Testis (tissue), 5 donors: ENCODE measurements at places on chromosomes 1 and 21. TPM values are rescaled to one million over a fixed set of nuclear protein-coding genes. Genes with fewer than 3 reads are reported as not detected.

The CD52 gene
- total RNA-seq = 3.0 TPM

- H3K4me3 ChIP-seq = peak overlapping the region; percentile 17
- H3K4me1 ChIP-seq = no peaks in the 10 kb centered on the region
- H3K27ac ChIP-seq = no peak overlapping the region
- no peaks in the 10 kb centered on the region for H3K36me3 ChIP-seq
- DNase-seq = peak; percentile 70
These were observed 78.9 kb downstream of the CD247 start for GRCh38 chr1:167439301-167439988.

DNA sequence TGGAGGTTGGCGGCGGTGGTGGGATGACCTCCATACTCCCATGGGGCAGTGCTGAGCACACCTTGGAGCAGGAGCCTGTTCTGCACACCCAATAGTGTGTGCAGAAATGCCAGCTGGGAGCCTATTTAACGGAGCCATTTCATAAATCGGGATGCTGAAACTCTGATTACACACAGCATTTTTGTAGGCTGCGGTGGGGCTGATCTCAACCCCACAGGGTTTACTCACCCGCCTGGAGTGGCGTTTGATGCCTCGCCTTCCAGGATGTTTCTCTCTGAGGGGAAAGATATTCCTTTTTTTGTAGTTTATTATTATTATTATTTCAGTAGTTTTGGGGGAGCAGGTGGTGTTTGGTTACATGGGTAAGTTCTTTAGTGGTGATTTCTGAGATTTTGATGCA is 82.6 kb upstream of the WDR26 start:
- H3K36me3 ChIP-seq = no peaks in the 10 kb centered on the region
- DNase-seq = no peak
- H3K27me3 ChIP-seq = no peaks in the 10 kb centered on the region
- no peak overlapping the region for H3K4me3 ChIP-seq

DNA sequence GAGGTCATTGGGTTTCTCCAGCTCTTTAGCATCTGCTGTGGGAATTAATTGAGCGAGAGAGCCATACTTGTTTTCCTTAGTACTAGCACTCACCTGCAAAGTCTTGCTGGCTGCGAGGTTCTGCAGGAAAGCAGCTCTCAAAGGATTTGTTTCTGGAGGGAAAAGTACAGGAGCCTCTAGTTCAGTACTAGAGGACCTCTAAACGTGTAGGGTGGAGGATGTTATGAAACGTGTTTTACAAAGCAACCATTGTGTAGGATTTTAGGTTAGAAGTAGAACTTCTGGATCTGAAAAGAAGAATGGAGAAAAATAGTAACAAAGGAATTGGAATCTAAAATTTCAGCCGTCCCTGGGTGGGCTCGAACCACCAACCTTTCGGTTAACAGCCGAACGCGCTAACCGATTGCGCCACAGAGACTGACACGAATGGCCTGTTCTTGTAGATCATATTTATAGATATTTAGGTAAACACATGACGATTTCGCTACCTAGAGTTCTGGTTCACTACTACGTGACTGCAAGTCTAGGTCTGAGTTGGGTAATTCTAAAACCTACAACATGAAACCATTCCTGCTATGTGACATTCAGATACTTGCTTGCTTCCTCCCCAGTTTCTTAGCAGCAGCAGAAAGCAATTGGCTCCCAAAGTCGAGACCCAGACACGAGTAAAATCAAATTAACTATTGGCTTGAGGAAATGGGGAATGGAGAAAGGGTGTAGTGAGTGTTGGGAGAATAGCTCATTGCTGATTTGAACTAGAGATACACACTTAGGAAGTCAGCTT is 60.2 kb upstream of the CFAP126 start:
- no peak for DNase-seq
- H3K4me1 ChIP-seq = no peaks in the 10 kb centered on the region
- no peak overlapping the region for H3K27ac ChIP-seq
- H3K4me3 ChIP-seq = no peak overlapping the region
- no peaks in the 10 kb centered on the region for H3K27me3 ChIP-seq
